CD4-positive, alpha-beta memory T cell (primary cell): ENCODE measurements at places on chromosomes 11 and 22.

- no peak for DNase-seq
Observed at GRCh38 chr11:88292171-88292843, 45.2 kb downstream of the CTSC start.

DNA sequence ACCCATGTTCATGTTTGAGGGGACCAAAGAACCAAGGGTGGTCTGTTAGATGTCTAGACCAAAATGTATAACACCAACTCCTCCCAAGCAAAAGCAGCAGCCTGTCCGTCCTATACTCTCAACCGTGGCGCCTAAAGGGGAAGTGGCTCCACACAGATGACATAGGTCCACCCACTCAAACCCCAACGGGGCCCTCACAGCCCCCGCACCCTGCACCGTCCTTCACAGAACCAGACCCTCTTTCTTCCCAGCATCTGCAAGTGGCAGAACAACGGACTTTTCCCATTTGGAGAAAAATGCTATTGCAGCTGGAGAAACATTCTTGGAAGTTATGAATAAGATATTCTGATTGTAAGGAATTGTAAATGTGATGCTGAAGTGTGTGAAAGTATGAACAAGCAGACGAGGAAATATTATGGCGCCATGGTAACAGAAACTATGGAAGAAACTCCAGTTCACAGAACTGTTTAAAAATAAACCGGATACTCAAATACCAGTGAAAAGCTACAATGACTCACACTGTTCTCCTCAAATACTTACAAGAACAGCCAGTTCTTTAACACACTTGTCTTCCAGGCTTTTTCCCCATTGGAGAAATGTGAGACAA lies 76.5 kb upstream of the ARFGAP3 start:
- DNase-seq = no peak

DNA sequence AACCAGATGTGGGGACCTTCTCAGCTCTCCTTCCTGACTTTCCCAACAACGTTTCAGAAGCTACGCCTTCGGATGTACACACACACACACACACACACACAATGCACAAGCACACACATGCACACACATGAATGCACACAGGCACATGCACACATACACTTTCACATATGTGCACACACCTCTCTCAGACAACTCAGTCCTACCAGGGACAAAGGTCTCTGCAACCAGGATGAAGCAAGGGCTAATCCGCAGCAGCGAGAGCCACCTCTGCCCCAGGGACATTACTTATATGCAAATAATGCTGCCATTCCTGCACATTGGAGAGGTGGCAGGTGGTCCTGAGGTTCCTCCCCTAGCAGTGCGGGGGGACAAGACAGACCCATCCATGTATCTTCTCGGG lies 27.4 kb upstream of the LINC01488 start:
- DNase-seq = no peak

- DNase-seq = no peak
Observed at GRCh38 chr11:6554828-6555706, 48.3 kb downstream of the RRP8 start.

DNA sequence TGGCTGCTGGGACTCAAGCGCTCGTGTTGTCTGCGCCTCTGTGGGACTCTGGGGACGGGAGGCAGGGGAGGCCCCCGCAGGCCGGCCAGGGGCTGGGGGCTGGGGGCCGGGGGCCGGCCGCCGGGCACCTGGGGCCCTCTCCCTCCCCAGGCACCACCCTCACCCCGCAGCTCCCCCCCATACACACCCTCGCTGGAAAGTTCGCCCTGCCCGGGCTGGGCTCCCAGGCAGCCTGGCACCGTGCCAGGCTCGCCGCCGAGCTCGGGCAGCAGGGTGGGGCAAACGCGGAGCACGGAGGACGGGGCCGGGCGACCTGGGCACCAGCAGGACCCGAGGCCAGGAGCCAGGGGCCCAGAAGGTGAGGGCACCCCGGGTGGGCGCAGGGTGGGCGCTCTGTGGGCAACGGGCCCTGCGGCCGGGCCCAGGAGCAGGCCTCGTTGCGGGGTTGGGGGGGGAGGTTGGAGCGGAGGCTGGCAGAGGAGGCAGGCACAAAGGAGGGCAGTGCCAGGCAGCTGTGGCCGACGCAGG lies 76.7 kb upstream of the WNT7B start:
- DNase-seq = peak; percentile 66

GRCh38 chr22:35528927-35529326 lies 11.7 kb upstream of the RASD2 start:
- no peak for DNase-seq
